ENCODE measurements at places on chromosomes 5 and 9.

GRCh38 chr9:126985870-126986498, 71.4 kb downstream of the RALGPS1 start:
- no peak for DNase-seq

GRCh38 chr5:167814828-167815227, 476.6 kb upstream of the WWC1 start:
- DNase-seq, result no peak

- DNase-seq, result no peak
These were observed 47.8 kb downstream of the LOX start for GRCh38 chr5:122030251-122030650.

GRCh38 chr5:167802755-167803431, 488.6 kb upstream of the WWC1 start:
- DNase-seq, result no peak

DNA sequence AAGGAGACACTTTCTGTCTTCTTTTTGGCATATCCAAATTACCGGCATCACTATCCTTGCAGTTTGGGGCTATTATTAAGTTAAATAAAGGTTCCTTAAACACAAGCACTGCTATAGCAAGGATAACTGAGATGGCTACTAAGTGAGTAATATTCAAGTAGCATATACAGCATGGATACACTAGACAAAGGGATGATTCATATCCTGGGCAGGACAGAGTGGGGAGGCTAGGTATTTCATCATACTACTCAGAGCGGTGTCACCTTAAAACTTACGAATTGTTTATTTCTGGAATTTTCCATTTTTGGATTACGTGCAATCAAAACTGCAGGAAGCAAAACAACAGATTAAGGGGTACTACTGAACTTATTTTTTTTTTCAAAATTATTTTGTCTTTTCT, 54.1 kb downstream of the FER start:
- DNase-seq, result no peak

- no peak for DNase-seq
These were observed 43.3 kb downstream of the RAI14 start for GRCh38 chr5:34699155-34700077.

DNA sequence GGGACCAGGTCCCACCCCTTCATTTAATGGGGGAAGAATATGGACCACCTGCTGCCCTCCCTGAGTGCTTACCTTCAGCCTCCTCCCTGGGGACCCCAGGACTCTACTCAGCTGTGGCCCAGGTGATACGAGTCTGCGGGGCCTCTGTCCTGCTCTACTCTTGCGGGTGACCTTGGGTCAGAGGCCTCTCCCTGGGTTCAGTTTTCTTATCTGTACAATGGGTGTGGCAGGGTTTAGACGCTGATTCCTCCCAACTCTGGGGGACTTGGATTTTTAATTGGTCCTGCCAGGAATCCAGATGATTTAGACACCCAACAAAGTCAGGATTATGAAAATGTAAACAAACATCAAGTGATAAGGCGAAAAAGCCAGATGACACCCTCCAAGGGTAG, 25.0 kb downstream of the FAM163B start:
- no peak for DNase-seq

- DNase-seq, result no peak
These were observed 29.5 kb downstream of the C5orf15 start for GRCh38 chr5:133938929-133939328.

DNA sequence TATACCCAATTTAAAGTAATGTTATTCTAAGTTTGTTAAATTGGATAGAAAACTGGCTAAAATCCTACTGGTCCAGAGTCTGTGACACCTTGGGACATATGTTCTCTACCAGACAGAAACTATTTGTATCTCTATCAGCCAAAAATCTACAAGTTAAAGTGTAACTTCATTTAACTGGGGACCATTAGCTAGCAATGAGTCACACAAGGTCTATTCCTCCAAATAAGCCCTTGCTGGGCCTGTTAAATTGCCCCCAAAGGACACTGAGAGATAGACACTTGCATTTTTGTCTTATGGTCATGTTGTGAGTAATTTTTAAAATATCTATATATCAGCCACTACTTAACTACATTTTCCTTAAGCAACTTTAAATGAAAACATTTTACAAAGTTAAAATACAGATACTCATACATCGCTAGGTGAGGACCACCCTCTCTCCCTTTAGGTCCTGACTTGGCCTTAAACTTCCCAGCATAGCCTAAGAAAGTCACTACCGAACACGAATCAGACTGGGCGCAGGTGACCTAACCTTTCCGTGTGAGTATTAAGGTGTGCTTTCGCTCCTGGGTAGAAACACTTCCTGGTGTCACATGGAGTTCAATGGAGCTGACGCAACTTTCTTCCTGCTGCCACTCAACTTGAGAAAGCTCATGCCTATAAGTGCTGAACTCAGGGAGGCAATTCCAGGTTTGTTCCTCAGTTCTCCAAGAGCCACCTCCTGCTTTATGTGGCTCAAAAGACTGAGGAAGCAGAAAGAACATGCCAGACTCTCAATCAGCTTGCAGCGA, 249.1 kb downstream of the DIRAS2 start:
- no peak for DNase-seq

GRCh38 chr9:19492775-19493173, 84.0 kb downstream of the ACER2 start:
- no peak for DNase-seq

DNA sequence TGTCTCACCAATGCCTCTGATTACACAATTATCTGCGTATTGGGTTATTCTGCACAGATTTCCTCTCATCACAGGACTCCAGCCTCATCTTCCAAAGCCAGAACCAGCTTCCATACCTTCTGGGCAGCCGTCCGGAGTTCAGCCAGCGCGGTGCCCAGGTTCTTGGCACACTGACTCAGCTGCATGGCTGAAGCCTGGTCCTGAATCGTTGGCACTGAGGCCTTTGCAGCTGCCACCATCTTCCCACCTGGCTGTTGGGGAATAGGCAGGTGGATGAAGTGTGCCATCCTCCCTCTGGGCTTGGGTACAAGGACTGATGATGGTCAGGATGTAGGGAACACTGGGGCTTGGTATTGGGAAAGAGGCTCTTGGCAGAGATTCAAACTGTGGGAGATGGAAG, 17.9 kb downstream of the TLN1 start:
- no peak for DNase-seq

DNA sequence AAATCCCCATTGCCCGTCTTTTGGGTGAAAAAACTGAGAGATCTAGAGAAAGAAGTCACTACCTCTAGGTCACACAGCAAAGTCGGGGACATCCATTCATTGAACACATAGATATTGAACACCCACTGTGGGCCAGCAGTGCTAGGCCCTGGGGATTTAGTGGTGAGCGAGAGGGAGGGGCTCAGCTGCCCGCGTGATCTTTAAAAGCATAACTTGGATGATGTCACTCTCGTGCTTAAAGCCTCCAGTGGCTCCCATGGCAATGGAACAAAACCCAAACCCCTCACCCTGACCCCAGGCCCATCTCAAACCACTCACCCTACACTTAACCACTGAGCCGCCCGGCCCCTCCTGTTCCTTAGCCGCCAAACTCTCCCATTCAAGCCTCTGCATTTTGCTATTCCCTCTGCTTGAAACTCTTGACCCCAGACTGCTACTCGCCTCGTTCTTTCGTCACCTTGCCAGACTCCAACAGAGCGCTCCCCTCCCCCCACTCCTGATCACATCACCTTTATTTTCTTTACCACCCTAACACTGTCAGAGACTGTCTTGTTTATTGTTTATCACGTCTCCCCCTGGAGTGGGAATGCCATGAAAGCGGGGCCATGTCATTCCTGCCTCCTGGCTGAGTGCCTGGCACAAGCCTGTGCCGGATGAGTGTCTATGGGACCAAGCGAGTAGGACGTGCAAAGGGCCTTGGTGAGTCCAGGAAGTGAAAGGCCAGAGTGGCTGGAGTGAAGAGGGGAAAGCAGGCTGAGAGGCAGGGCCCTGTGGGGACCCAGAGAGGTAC, 710 bp upstream of the PIP5KL1 start:
- DNase-seq, result no peak

- DNase-seq, result no peak
These were observed 71.5 kb downstream of the ARHGAP26 start for GRCh38 chr5:142841511-142842265.

DNA sequence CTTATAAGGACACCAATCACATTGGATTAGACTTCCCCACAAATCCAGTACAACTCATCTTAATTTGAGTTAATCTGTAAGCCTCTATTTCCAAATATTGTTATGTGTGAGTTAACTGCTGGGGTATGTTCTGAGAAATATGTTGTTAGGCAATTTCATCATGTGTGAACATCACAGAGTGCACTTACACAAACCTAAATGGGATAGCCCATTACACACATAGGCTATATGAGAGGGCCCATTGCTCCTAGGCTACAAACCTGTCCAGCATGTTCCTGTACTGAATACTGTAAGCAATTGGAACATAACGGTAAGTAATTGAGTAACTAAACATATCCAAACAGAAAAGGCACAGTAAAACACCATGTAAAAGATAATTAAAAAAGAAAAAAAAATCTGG, 19.1 kb upstream of the ARSI start:
- no peak for DNase-seq

- no peak for DNase-seq
These were observed 19.3 kb upstream of the GRAMD2B start for GRCh38 chr5:126403876-126404275.

GRCh38 chr5:142694092-142694856, 8.4 kb upstream of the FGF1 start:
- DNase-seq, result no peak

- DNase-seq, result no peak
These were observed 403.1 kb upstream of the WWC1 start for GRCh38 chr5:167888393-167888792.

GRCh38 chr5:154654486-154655371, 100.4 kb upstream of the LARP1 start:
- DNase-seq, result no peak

- DNase-seq, result no peak
These were observed 196.0 kb upstream of the PAPPA start for GRCh38 chr9:115957585-115957984.

All from D721Med (cell line).